ENCODE measurements at places on chromosomes 12 and 14.
A peak's percentile ranks its signal among the peaks of the same experiment; 100 is the strongest.

GRCh38 chr12:126182619-126183236, 1117.5 kb downstream of the AACS start:
- DNase-seq: no peak

GRCh38 chr14:43591776-43592175, 915.3 kb downstream of the FSCB start:
- no peak for DNase-seq

DNA sequence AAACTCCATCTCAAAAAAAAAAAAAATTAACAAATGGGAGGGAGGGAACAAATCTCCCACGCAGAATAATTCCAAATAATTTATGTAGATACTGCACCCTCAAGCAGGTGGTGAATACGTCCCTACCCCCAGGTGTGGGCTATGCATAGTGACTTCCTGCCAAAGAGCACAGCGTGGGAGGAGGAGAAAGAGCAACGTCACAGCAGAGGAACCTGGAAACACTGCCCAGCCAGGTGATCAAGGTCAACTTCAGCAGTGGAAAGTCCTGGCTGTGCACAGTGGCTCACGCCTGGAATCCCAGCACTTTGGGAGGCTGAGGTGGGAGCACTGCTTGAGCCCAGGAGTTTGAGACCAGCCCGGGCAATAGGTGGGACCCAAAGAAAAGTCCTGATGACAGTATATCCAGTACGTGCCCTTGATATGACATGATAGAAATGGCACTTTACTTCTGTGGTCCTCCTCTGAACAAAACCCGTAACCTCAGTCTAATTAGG, 9.5 kb downstream of the CINP start:
- DNase-seq: no peak

- no peak for DNase-seq
Observed at GRCh38 chr12:79299447-79300198, 391.1 kb downstream of the PAWR start.

GRCh38 chr12:45743247-45743646, 13.7 kb downstream of the ARID2 start:
- no peak for DNase-seq

DNA sequence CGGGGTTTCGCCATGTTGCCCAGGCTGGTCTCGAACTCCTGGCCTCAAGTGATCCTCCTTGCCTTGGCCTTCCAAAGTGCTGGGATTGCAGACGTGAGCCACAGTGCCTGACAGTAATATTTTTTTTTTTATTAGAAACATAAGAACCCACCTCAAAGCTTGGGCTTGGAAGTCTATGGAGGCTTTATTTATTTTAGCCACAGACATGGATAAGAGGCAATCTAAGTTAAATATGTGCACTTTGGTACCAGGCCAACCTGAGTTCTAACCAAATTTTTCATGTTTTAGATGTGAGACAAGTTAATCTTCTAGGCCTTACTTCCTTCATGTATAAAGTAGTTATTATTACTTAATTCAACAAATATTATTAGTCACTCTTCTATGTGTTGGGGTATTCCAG, 96.9 kb downstream of the RAD51B start:
- no peak for DNase-seq

DNA sequence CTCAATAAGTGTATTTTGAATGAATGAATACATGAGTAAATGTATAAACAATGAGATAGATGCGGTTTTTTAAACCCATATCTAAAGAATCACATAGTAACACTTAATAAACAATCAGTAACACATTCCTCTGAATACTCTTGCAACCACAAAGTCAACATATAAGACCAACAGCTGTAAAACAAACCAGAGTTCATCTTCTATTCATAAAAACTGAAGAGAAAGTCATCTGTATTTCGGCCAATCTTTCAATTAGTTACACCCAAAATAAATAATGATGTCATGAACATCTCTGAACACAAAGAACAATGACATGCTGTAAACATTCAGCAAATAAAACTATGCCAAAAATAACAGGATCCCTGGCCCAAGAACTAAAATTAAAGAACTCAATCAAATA, 47.2 kb downstream of the ARMH4 start:
- DNase-seq: no peak

DNA sequence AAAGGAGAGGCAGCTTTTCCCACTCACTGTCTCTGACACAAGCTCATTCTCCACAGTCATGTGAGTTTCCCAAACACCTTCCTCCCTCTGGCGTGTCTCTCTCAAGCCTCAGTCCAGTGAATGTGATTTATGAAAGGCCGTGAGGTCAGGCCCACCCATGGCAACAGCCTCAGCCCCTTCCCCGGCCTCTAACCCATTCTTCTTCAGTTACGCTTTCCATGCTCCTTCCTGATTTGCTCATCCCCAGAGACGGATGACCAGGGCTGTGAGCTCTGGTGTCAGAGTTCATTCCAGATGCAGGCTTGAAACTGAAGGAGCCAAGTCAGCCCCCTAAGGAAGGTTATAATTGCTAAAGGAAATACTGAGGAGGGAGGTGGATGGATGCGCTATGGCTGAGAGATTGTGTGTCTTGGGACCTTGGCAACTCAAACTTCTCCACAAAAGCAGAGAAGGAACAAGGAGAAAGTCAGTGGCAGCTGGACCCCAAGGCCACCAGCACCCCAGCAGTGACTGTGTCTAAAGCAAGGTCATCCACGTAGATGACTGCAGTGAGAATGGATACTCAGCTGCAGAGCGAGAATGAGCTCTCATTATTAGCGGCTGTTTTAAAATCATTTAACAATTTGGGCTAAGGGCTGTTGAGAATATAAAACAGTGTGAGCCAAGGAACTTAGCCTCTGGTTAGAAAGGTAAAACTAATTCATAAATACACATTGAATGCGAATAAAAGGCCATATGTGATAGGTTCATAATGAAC, 84.1 kb downstream of the FBXL14 start:
- no peak for DNase-seq

DNA sequence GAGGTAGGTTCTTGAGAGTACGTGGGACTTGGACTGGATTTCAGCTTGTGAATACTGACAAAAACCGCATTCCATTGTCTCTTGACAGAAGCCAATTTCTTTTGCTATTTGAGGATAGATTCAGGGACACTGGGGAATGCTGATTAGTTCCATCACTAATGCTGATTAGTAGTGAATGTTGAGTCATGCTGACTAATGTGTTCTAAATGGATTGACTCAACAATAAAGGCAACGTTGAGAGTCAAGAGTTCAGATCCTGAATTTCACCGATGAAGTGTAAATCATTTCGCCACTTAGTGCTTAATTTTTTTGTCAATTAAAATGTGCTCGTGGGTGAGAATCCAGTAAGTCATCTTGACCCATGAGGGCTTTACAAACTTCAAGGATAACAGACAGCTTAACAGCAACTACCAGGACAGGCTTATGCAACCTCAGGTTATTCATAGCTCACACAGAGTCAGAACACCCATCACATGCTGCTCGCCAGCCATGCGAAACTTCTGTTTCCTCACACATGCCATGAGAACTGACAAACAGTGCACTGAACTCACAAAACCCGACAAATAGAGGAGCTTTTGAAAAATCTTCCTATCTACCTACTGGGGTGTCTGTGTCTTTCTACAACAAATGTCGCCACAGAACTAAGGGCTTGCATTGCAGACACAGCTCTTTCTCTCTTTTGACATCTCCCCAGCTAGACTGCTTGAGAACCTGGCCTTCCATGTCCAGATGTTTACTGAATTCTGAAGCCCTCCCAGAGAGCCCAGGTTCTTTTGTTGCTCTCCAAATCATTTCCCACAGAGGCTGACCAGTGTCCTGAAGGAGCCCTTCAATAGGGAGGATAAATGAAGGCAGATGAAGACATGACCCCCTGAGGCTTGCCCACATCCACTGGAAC, 316.4 kb downstream of the ZFP36L1 start:
- DNase-seq: no peak

DNA sequence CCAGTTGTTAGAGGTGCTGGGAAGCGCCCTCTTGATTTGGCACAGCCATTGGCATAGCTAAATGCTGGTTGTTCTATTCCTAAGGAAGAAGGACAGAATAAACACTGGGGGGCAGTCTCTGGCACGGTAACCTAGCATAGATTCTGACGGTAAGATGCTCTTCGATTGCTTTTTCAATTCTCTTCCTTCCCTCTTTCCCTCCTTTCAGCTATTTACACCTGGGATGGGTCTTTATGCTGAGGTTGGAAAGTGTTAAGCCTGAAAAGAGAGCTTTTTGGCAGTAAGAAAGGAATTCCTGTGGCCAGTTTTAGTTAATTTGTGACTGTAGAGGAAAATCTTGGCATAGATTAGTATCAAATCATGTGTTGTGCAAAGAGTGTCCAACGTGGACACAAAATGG, 162.8 kb downstream of the SNAPC1 start:
- no peak for DNase-seq

GRCh38 chr12:74889563-74890236, 319.9 kb downstream of the KCNC2 start:
- no peak for DNase-seq

GRCh38 chr12:129716825-129717224, 187.0 kb downstream of the TMEM132D start:
- DNase-seq: no peak

GRCh38 chr14:56491299-56492285, 88.0 kb upstream of the TMEM260 start:
- no peak for DNase-seq

- DNase-seq: no peak
Observed at GRCh38 chr12:13049816-13050215, 5.6 kb downstream of the FAM234B start.

DNA sequence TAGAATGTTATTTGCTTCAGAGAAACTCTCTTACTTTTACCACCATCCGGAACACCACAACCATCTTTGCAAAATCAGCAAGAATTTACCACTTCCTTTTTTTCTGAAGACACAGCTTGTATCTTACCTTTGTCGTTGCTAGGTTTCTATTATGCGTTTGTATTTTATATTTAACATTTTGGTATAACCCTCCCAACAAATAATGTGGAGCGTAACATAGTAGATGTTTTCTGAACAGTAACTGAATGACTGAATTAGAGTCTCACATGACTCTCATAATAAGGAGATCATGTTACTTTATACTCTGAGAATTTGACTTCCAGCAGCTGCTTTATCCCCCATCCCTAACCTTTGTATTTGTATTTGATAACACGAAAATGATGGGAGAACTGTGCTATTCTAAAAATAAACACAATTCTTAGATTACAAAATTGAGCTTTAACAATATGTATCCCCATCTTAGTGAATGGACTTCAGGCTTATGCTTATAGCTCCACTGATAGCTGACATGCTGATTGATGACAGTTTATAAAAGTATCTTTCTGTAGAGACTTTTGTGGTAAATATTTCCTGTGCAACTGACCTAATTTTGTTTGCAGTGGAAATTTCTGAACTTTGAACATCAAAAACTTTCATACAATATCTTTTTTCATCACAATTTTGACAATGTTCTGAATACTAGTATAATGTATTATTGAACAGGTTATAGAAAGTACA, 7.9 kb upstream of the KLRB1 start:
- DNase-seq: no peak

- DNase-seq: no peak
Observed at GRCh38 chr14:102251161-102251560, 53.8 kb downstream of the MOK start.

GRCh38 chr14:98548071-98548686, 723.8 kb downstream of the BCL11B start:
- peak; percentile 37 for DNase-seq

DNA sequence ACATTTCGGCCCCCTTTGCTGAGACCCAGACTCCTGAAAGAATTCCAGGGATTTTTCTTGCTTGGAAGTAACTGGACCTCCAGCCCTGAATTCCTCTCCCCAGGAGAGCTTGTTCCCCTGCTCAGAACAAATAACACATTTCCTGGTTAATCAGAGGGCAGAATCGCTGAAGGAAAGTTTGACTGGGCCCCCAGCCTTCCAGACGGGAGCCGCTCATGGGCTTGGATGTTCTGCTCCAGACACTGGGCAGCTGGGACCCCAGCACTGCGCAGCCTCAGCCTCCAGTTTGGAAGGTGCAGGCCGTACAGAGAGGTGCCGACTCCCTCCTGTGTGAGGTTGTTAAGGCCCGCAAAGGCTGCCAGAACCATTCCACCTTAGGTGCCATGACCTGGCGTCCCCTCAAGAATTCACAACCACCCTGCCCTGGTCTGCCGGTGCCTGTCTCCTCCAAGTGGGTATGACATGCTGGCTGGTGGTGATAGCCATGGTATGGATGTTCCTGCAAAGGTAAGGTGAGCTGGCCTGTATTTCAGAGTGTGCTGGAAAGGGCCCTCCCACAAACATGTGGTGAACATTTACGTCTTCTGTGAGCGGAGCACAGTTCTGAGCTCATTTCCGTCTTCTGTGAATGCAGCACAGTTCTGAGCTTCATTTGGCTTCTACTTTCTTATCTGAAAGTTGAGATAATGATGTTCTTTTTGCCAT, 5.1 kb upstream of the LTBP2 start:
- DNase-seq: no peak

DNA sequence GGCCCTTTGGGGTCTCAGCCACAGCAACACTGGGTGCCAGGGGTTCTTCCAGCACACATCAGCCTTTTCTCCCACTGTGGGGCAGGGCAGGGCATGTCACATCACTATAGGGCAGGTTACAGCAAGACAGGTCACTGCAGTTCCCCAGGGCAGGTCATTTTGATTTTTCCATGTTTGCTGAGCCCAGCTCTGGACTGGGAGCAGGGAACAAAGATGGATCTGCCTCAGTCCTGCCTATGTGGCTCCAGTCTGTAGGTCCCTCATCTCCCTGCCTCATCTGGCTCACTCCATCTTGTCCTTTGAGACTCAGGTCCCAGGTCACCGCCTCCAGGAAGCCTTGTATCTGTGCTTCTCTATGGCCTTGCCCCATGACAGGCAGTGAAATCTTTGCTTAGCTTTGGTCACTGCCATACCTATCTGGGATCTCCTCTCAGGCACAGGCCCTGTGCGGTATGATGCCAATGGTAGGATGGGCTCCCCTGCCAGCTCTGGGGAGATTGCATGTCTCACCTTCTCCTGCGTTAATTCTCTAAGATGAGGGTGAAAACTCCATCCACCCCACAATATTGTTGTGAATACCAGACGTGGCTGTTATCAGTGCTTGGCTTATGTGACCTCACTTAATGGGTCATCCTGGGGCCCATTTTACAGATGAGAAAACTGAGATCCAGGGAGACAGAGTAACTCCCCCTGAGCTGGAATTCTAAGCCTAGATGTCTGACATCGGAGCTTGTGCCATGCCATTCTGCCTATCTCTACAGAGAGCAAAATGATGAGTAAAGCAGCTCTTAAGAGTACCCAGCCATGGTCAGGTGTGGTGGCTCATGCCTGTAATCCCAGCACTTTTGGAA, 1.5 kb downstream of the SERPINA6 start:
- no peak for DNase-seq
